Activated CD8-positive, alpha-beta T cell treated with anti-CD3 and anti-CD28 coated beads, Interleukin-2, amount 10 ng/mL, durations not matched to agents 7 days and 5 days (primary cell): ENCODE measurements at places on chromosomes 2 and 18.

GRCh38 chr2:171141320-171141719 lies 19.4 kb downstream of the TLK1 start:
- no peak for DNase-seq

DNA sequence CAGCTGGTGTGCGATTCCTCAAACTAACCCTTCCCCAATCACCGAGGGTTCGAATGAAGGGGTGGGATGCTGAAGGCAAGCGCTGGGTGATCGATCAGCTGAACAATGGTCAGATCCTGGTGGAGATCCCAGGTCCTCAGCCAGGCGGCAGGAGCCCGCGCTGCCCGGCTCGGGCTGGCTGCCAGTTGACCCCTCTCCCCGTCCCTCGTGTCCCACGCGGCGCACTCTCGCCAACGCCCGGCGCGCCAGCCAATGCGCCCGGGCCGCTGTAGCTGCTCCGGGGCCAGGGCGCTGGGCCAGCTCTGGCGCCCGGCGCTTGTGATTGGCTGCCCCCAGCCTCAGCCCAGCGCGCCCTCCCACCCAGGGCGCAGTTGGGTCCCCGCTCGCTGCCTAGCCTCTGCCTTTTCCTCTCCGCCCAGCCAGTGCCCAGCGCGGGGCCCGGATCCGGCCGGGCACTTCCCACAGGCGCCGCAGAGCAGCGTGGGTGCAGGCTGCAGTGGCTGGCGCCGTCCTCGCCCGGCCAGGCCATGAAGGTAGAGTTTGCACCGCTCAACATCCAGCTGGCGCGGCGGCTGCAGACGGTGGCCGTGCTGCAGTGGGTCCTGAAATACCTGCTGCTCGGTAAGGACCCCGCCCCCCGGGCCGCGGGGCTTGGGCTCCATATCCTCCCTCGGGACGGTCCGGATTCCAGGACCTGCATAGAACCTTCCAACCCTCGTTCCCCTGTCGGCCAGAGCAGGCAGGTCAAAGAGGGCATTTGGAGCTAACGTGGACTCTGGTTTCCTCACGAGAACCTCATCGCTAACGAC lies at the start of gene MOGAT1:
Gene MOGAT1 (plus strand): TSS at position 400 of the 809 bp plus-strand sequence. CDS start 128 bp downstream, at position 528.
- DNase-seq, result no peak

DNA sequence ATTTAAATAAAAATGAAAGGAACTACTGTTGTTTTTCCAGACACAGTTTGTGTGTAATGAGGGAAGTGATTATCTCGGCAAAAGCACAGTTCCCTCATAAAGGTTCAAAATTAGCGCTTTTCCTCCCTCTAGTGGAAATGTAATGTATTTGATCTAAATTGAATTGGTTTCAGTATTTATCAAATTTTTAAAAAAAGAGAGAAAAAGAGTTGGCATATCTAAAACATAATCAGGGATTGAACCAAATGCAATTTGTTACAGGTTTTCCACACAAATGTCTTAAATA lies 37.5 kb downstream of the CMPK2 start:
- DNase-seq, result no peak

DNA sequence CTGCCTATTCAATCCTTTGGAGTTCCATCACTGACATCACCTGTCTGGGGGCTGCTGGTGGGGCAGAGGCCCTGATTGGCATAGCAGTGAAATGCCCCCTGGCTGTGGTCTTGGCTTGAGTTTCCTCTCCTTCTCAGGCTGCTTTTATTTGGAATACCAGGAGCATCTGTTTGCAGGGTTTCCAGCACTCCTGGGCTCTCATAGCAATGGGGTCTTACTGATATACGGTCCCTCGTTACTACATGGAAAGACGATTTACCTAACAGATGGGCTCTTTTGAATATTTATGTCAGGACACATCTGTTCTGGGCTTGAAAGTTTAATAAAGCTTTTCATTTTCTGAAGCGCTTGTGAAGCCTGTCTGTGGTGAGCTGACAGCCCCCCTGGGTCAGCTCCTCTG lies 230.3 kb downstream of the SLC4A3 start:
- no peak for DNase-seq

DNA sequence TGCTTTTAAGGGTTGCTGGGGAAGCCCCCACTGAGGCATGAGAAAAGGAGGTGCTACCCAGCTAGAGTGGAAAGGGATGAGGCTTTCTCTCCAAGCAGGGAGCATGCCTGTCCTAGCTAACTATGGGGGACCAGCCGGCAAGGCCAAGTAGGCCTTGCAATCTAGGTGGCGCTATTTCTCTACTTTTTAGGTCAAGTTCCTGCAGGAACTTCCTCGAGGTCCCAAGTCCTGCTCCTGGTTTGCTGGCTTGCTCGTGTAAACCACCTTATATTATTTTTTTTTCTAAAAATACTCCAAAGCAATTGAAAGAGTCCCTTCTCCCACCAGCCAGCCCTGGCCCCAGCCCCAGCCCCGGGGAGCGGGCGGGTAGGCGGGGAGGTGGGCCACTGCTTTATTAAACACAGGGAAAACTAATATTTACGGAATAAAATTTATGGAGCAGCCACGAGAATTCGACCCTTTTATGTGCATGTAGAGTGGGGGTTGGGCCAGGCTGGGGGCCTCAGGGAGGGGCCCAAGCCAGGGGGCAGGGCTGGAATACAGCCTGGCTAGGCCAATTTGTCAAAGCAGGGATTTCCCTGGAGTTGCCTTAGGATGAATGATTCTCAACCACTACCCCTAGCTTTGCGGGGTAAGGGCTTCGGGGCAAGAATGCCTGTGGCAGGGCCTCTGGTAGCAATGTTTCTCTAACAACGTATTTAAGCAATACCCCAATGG lies 12.8 kb upstream of the IHH start:
- DNase-seq, result peak; percentile 28

DNA sequence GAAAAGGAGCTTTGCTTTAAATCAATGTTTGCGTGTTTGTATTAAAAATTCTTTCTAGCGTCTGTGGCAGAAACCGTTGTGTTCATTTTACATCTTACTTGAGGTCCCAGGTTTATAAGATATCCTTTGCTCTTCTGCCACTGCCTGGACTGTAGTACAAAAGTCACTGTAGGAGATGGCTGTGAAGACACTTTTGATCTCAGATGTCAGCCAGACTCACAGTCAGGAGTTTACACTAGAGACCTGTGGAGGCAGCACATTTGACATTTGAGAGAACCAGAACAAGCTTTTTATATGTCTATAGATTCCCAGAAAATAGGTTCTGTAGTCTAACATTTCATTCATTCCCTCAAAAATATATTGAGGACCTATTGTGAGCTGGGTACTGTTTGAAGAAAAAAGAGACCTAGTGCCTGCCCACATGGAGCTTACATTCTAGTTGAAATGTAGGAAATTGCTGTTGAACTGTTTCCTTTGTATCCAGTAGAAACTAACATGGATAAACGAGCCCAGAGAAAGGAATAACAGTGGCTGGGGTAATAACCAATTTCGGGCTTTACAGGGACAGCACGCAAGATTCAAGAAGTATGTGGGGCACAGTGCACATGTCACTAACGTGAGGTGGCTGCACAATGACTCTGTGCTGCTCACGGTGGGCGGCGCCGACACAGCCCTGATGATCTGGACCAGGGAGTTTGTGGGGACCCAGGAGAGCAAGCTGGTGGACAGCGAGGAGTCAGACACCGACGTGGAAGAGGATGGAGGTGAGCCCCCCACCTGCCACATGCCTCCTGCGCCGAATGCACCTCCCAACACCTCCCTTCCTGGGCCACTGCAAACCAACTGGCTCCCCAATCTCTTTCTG lies 122.3 kb downstream of the RTN4 start:
- DNase-seq, result no peak

DNA sequence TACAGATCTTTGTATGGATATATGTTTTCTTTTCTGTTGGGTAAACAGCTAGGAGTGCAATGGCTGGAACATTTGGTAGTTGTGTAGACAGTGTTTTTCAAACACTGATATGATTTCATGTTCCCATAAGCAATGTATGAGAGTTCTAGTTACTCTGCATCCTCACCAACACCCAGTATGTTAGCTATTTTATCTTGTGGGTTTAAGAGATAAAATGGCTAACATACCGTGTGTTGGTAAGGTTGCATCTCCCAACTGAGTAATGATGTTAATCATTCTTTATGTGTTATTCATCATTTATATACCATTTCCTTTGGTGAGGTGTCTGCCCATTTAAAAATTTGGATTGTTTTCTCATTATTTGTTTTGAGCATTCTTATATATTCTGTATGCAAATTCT lies 65.7 kb downstream of the LYPD6B start:
- DNase-seq, result no peak

DNA sequence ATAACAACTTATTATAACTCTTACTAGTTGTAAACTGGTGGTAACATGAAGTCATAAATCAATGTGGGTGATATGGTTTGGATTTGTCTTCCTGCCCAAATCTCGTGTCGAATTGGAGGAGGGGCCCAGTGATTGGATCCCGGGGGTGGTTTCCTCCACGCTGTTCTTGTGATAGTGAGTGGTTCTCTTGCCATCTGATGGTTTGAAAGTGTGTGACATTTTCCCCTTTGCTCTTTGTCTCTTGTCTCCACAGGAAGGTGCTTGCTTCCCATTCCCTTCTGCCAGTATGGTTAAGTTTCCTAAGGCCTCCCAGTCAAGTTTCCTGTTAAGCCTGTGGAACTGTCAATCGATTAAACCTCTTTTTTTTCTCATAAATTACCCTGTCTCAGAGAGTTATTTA lies 321.6 kb downstream of the DSEL start:
- DNase-seq, result no peak
